T-helper 1 cell treated with Interleukin-12 subunit alpha and Interleukin-12 subunit beta and Interleukin-4 antibody, amounts not matched to agents 30 ng/mL and 1 ng/mL, for 36 hours (primary cell): ENCODE measurements at places on chromosomes 2 and 18. TPM values are rescaled to one million over a fixed set of nuclear protein-coding genes. Genes with fewer than 3 reads are reported as not detected.

RPL37A gene
- 1,808 and 1,859 TPM in 2 replicates for total RNA-seq

RAPH1 gene
- total RNA-seq = 2.4 and 2.8 TPM in 2 replicates

PTPRN gene
- not detected in 2 replicates for total RNA-seq

ZNF512 gene
- total RNA-seq = 36.8 and 39.1 TPM in 2 replicates

IL1B gene
- total RNA-seq = not detected in 2 replicates

GKN1 gene
- not detected in 2 replicates for total RNA-seq

RTP5 gene
- total RNA-seq = not detected in 2 replicates

CTNNA2 gene
- not detected in 2 replicates for total RNA-seq

LOXHD1 gene
- 0.05 TPM in 1 of 2 replicates, not detected in the other for total RNA-seq

OTX1 gene
- not detected in 2 replicates for total RNA-seq

SERPINB4 gene
- not detected in 2 replicates for total RNA-seq

D2HGDH gene
- total RNA-seq = 17.9 and 20.9 TPM in 2 replicates

CFAP53 gene
- 0.44 and 0.61 TPM in 2 replicates for total RNA-seq

CCDC88A gene
- 6.8 and 7.2 TPM in 2 replicates for total RNA-seq

ALPG gene
- not detected in 2 replicates for total RNA-seq
